ENCODE measurements at places on chromosomes 7 and 10.

GRCh38 chr7:131328377-131329175 lies 900 bp downstream of the MKLN1 start:
- no peak for DNase-seq

- DNase-seq = no peak
Measured at GRCh38 chr7:76155938-76156337, 45.8 kb upstream of the SRRM3 start.

GRCh38 chr7:30348083-30348560 lies 63.7 kb downstream of the ZNRF2 start:
- DNase-seq = no peak

- DNase-seq = no peak
Measured at GRCh38 chr7:132309102-132309805, 267.0 kb downstream of the PLXNA4 start.

GRCh38 chr10:78349165-78349516 lies 315.5 kb downstream of the RPS24 start:
- no peak for DNase-seq

DNA sequence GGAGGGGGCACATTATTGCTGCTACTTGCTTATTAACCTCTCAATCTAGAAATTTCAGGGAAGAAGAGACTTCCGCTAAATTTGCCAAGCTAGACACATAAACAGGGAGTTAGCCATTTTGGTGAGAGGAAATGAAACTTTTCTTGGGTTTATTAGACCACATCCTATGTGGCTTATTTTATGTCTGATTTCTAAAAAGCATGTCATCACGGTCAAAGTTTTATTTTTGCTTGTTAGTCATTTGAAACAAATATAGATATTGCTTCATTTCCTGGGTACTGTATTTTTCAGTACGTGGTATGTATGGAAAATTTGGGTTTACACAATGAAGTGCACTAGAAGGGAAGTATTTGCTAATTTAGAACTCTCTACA lies 144.1 kb downstream of the TCF7L2 start:
- DNase-seq = no peak

- DNase-seq = no peak
Measured at GRCh38 chr10:122988501-122988900, 8.3 kb downstream of the PSTK start.

GRCh38 chr10:98915911-98916310 lies 319.7 kb downstream of the HPSE2 start:
- DNase-seq = no peak

DNA sequence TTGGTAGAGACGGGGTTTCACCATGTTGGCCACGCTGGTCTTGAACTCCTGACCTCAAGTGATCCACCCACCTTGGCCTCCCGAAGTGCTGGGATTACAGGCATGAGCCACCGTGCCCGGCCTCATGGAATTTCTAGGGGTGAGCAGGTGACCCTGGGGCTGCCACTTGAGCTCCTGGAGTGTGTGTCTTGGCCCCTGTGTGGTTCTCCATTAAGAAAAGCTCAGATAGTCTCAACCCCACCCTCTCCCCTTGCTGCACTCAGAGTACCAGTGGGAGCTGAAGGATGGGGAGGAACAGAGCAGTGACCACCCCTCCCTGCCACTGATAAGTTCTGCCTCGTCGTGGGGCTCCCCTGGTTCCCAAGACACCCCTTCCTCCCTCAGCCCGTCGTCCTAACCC lies 45.3 kb downstream of the RCC1L start:
- DNase-seq = no peak

DNA sequence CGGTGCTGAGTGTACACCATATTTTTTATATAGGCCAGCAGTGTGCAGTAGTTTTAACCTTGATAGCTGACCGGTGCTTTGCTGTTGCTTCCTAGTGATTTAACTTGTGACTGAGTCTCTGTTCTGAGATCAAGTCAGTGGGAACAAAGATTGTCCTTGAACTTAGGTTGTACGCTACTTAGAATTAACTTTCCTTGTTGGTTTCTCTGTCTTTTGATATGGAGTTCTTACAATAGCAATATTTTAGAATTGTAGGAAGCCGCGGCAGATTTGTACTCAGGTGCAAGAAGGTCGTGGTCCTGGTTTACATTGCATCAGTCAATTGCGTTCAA lies 1.3 kb downstream of the DDX21 start:
- DNase-seq = no peak

DNA sequence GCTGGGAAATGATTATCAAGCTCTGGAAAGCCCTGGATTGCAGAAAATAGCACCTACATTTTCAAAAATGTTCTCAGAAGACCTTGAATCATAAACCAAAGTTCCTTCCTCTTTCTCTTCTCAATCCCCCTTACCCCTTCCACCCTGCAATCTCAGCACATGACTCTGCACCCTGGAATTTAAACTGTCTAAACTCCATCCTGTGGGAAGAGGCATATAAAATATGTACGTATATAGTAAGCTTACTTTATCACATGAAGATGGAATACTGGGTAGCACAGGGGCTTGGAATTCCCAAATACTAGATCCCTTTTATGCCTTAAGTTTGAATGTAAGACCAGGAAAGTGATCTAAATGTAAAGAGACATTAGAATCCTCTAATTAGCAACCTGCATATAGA lies 7.7 kb downstream of the AGMO start:
- no peak for DNase-seq

- DNase-seq = no peak
Measured at GRCh38 chr10:17850501-17850900, 41.4 kb downstream of the MRC1 start.

DNA sequence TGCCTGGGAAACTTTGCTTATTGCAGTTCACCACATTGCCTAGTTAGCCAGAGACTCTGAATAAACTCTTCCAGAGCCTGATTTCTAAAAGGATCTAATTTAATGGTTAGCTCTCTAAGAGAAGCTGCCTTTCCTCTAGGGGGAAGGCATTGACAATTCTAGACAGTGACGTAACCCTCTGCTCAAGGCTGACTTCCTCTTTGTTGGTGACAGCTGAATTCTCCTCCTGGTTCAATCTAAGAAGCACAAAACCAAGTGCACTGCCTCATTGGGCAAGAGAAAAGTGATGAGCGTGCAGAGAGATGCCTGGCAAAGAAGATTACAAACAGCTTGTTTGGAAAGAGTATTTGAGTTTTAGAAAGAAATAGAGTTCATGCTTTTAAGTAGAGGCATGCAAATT lies 102.7 kb downstream of the MACC1 start:
- DNase-seq = no peak

DNA sequence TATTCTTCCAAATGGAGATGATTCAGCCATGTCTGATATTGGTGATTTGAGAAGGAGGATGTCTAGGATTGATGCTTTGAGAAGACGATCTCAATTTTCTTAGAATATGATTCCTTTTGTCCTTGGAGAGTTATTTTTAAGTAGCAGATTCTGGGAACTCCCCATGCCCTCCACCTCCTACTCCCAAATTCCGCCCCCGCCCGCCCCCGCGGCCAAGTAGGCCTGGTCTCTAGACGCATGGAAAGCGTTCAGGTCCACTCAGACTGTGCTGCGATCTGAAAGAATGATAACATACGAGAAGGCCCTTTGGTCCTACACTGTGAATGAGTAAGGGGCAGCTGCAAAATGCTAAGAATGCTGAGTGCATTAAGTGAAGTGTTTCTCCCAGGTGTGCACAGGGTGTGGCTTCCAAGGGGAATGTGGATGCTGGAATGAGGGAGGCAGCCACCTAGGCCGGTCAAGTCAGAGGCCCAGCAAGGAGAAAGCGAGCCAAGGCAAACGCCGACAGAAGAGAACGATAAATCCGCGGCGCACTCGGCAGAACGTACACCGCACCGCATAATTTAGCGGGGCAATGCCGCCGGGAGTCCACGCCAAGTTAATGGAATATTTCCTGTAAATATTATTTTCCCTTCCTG lies 142.3 kb downstream of the PRPF18 start:
- no peak for DNase-seq

DNA sequence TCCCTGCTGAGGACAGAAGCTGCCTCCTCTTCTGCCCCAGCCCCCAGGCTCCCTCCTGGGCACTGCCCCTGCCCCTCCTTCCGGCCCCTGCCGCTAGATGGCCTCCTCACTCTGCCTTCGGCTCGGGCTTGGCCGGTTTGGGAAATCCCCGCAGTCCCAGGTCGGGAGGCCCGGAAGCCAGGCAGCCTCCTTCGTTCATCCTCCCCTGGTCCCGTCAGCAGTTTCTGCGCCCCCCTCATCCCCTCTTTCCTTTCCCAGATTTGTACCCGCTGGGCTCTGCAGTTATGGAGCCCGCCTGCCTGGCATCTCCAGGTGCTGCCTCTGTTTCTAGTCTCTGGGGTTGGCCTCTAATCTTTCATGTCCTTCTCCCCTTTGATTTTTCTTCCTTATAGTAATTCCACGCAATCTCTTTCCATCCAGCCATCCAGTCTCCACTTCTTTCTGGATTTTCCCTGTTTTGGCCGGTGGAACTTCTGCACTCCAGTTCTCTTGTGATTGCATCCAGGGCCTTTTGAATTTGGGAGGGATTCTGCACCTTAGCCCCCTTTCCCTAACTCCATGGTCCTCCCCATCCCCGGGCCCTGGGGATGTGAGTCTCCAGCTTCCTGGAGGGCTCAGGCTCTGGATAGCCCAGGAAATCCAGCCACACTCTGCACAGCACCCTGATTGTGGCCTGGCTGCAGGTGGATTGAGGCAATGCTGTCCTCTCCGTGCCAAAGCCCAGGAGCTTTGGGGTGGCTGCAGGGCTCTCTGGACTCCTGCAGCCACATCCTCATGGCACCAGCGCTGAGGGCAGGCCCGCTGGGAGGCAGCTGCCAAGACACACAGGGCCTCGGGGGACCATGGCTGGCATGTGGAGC lies 3.3 kb upstream of the SHH start:
- no peak for DNase-seq

DNA sequence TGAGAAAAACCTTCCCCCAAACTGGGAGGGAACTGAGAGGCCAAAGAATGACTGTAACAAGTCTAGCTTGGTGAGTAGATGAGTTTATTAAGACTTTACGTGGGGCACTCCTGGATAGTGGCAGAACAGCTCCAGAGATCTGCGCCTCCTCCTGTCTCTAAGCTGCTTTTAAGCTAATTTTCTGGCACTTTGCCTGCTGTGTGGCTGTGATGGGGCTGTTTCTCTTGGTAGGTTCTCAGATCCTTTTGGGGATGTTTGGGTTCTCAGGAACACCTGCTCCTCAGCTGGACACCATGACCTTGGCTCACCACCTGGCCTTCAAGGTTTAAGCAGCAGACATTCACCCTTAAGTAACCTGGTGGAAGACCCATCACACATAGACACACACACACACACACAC lies 68.3 kb downstream of the AKR1E2 start:
- DNase-seq = no peak

DNA sequence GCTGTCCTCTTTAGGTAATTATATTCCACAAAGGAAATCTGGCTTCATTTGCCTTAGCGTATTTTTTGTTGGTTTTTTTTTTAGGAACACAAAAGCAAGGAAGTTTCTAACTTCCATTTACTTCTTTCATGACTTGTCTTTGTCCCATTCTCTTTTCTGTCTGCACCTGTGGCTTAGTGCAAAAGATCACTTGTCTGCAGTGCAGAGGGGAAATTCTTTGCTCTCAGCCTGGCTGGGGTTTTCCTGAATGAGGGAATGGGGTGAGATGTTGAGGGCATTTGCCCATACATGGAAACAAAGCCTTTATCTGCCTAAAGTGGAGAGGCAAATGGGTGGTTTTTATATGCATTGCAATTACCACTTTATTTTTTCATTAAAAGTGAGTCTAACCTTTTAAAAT lies 361.1 kb upstream of the IGFBP3 start:
- no peak for DNase-seq

- no peak for DNase-seq
Measured at GRCh38 chr7:149827089-149827981, 10.8 kb upstream of the ZNF862 start.

DNA sequence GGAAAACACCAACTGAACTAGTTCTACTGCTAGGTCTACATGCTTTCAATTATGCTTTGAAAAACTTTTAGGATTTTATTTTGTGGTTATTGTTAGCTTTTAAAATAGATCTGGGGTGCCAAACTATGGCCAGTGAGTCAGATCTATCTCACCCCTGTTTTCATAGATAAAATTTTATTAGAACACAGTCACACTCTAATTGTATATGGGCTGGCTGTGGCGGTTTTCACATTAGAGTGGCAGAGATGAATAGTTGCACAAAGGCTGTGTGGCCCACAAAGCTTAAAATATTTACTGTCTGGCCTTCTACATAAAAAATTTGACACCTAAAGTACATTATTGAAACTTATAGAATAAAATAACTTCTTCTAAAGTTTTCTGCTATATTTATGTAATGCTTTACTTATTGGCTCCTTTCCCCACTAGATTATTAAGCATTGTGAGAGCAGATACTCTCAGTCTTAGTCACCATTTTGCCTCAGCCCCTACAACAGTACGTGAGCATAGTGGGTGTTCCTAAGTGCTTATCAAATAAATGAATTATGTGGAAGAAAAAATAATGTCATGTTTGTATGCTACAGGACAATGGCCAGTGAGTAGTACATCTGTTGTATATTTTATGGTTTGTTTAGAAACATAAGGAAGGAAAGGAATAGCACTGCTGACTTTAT lies 5.4 kb upstream of the SUV39H2 start:
- DNase-seq = no peak

DNA sequence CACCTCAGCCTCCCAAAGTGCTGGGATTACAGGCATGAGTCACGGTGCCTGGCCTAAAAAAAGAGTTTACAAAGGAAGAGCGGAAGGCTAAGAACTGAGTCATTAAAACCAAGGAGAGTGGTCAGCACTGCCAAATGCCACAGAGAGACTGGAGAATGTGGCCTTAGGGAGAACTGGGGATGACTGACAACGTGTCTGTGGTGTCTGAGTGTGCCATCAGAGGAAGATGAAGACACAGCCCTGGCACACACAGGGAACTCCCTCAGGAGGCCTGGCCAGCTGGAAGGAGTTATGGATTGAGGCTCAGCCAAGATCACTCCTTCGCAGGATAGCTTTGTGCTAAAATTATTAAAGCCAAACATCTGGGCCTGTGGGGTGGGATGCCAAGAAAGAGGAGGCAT lies 3.9 kb upstream of the INA start:
- DNase-seq = no peak

DNA sequence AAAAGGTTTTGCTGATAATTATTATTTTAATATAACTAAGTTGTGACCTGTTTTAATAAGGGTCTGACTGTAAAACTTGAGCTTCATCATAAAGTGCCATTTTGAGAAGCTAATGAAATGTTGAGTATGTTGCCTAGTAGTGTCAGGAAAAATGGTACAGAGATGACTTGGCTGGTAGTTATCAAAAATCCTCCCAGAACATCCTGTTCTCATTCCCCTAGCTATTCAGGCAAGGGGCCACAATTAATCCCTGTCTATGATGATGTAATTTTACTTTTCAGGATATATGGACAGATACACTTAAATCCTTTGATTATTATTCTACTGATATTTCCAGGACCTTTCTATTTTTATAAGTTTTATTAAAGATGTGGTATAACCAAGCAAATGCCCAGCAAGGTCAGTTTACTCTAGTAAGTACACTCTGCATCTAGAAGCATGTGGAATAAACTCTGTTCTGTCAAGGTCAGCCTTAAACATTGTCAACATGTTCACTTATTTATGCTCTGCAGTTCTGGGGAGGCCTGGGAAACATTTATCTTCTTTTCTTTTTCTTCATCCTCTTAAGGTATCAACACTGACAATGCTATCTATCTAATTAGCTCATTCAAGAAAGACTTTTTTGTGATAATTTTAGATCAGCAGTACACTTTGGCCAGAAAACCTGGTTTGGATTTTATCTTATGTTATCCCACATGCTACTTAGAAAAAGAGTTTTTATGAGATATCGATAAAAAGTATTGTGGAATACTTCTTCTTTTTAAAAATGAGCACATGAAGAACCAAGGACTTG lies 32.1 kb downstream of the BTRC start:
- no peak for DNase-seq

- no peak for DNase-seq
Measured at GRCh38 chr7:87359366-87359765, 13.9 kb downstream of the CROT start.

GRCh38 chr10:49103761-49104160 lies 11.6 kb downstream of the VSTM4 start:
- no peak for DNase-seq

Data from cerebellar nuclear complex (tissue), 1 donor.